ENCODE measurements at places on chromosomes 2 and 18.

DNA sequence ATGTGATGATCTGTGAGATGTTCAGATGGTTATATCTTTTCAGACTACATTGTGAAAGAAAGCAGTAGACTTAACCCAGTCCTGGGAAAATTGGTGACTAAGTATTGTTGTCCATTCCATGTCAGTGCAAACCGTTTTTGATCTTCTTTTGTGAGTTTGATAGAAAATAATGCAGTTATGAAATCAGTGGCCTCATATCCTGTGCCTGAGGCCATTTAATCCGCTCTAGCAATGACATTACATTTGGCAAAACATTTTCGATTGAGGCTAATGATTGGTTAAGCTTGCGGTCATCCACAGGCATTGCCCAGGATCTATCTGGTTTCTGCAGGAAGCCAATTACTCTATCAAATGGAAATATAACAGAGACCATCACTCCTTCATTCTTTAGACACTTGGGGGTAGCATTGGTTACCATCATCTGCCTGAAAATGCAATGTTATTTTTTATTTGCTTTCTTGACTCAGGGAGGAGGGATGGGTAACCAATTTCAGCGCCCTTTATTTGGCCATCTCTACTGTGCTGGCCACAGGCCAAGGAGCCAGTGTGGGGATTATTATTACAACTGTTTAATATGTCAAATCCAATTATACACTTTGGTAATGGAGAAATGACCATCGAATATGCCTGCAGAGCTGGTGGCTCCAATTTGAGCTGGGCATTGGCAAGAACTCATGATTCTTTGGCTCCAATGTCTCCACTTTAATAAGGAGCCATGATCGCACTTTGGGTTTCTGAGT, 33.6 kb downstream of the TRIB2 start:
- no peak for DNase-seq

- no peak for DNase-seq
Measured at GRCh38 chr2:198238429-198238828, 434.0 kb downstream of the PLCL1 start.

DNA sequence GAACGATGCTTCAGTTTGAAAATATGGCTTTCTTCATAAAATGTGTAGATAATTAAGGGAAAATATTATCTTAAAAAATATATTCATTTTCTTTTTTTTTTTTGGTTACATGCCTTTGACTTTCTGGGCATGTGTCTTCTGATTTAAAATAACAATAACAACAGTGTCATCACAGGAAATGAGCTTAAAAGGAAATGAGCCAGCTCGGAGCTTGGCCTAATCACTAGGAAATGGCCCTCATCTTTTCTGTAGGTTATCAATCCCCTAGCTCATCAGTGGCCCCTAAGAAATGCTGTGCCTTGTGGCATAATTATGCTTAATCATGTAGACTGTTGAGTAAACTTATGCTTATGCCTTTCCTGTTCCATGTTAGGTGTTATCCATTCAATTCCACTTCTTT, 141.8 kb upstream of the FHL2 start:
- no peak for DNase-seq

DNA sequence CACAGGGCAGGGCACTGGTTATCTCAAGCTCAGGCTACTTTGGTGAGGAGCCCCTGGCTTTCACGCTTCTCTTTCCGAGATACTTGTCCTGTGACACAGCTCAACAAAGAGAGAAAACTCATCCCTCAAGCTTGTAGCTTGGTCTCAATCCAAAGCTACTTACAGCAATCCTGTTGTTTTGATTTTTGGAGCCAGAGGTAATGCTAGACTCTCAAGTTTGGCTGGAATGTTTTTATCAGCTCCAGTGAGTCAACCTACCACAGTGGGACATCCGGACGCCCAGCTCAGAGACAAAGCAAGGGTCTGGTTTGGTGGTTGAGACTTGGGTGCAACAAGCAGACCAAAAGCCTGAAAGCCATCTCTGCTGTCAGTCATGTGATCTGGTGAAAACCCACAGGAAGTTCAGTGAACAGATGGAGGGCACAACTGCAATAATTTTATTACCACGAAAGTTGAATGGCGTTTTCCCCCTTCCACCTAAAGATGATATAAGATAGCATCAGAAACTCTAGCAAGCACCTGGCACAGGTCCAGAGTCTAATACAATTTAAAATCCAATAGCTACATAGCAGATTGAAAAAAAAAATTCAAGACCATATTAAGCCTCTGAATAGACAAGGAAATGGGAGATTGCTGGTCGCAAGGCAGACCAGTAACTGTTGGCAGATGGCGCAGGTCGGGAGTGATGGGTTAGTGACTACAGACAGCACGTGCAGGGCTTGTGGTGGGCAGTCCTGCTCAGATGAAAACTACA, 102.3 kb upstream of the SMAD7 start:
- DNase-seq, result no peak

- DNase-seq, result no peak
Measured at GRCh38 chr2:231300722-231301076, 94.8 kb upstream of the B3GNT7 start.

DNA sequence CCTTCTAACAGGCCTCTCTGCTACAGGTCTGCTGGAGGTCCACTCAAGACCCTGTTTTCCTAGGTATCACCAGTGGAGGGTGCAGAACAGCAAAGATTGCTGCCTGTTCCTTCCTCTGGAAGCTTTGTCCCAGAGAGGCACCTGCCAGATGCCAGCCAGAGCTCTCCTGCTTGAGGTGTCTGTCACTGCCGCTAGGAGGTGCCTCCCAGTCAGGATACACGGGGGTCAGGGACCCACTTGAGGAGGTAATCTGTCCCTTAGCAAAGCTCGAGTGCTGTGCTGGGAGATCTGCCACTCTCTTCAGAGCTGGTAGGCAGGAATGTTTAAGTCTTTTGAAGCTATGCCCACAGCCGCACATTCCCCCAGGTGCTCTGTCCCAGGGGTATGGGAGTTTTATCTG, 140.6 kb downstream of the BAZ2B start:
- no peak for DNase-seq
